AG09309 (cell line): ENCODE measurements at places on chromosomes 4 and X.

GRCh38 chr4:156779042-156779441 lies 192.6 kb downstream of the PDGFC start:
- DNase-seq, result no peak

GRCh38 chrX:119288890-119289393 lies 52.9 kb downstream of the PGRMC1 start:
- no peak for DNase-seq

GRCh38 chr4:80710748-80711451 lies 319.6 kb upstream of the BMP3 start:
- no peak for DNase-seq

- no peak for DNase-seq
Observed at GRCh38 chr4:10893395-10893794, 208.8 kb upstream of the CLNK start.

- DNase-seq, result no peak
Observed at GRCh38 chrX:17842769-17843525, 18.2 kb downstream of the RAI2 start.

GRCh38 chr4:128161138-128161537 lies 100.0 kb downstream of the LARP1B start:
- DNase-seq, result no peak

GRCh38 chr4:33709247-33709646 lies 2535.1 kb downstream of the ARAP2 start:
- peak; percentile 49 for DNase-seq

- no peak for DNase-seq
Observed at GRCh38 chrX:56792270-56793111, 63.4 kb downstream of the NBDY start.

GRCh38 chr4:183154701-183155391 lies 55.8 kb downstream of the WWC2 start:
- no peak for DNase-seq

DNA sequence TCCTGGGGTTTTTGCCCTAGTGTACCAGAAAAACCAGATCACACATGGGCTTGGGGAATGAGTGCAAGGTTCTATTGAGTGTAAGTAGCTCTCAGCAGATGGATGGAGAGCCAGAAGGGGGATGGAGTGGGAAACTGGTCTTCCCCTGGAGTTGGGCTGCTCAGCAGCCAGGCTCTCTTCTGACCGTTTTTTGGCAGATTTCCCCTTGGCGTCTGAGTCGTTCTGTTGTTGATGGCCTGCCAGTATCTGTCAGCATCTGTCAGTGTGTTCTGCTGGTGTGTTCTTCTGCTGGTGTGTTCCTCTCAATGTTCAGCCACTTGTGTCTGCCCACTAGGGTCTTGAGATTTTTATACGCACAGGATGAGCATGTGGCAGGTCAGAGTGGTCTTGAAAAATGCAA lies 633.9 kb upstream of the CPEB2 start:
- DNase-seq, result no peak

GRCh38 chr4:150176547-150176946 lies 98.3 kb downstream of the DCLK2 start:
- DNase-seq, result peak; percentile 86

GRCh38 chr4:150310159-150310895 lies 232.1 kb downstream of the DCLK2 start:
- no peak for DNase-seq

DNA sequence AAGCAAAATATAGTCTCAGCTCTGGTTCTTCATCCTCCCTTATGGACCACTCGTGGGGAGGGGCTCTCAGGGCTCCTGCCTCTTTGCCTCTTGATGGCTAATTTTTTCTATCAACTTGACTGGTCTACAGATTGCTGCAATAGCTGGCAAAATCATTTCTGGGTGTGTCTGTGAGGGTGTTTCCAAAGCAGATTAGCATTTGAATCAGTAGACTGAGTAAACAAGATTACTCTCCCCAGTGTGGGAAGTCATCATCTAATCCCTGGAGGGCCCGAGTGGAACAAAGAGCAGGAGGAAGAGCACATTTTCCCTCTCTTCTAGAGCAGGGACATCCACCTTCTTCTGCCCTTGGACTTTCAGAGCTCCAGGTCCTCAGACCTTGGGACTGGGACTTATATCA lies 153.5 kb downstream of the STK32B start:
- no peak for DNase-seq

DNA sequence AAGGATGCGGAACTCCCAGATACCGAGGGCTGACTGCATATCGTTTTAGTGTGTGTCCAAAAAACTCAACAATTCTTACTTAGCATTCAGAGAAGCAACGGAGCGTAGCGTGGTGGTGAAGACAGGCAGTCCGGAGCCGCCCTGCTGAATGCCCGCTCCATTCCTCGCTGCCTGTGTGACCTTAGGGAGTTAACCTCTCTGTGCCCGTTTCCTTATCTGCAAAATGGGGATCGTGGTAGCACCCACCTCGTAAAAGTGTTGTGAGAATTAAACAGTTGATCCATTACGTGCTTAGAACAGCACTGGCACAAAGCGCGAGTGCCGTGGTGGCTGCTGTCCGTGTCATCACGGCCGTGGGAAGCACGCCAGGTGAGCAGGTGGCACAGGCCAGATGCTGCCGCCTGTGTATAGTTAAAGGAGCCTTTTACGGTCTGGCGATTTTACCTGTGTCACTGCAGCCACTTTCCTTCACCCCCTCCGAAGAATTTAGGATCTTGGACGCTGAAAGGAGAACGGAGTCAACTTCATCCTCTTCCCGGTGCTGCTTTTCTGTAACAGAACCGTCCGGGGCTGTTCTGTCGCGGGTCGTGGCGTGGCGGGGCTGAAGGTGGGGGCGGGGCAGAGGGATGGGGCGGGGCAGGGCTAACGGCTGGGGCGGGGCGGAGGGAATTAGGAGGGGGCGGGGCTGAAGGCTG lies 885 bp downstream of the CCDC110 start:
- DNase-seq, result no peak

DNA sequence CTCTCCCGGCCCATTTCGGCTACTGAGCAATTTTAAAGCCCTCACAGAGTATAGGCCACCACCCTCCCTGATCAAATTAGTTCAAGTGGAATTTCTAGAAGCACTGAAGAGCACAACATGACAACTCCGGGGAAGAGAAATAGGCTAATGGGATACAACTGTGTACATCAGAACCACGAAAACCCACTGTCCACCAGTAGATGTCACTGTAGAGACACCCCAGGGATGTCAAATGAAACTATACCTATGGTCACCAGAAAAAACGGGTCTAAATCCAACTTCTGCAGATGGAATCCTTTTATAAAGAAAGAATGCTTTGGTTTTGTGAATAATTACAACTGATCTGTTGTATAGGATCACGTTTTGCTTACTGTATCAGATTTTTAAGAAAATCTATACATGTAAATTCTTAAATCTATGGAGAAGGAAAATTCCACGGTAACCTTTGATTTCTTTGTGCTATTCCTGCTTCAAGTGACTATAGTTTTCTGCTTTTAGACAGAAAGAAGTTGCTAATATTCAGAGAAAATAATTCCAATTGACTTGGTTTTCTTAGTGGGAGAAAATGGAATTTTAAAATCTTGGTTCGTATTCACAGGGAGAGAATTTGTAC lies 29.5 kb upstream of the MAP3K15 start:
- DNase-seq, result peak; percentile 20

DNA sequence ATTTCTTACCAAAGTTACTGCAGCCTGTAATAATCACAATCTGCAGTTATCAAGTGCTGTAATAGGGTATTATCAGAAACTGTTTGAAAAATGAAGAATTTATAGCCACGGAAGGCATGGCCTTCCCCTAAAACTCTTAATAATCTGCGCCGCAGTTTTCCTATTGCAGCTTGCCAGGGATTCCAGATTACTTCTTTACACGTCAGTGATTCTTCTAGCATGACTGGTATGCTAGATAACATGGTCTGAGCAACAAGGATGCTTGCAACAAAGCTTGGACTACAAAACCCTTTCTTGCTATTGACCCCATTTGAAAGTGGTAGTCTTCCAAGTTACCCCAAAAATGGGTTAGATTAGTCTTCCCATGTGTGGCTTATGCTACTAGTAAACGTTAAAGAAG lies 47.2 kb upstream of the GK2 start:
- DNase-seq, result no peak

- no peak for DNase-seq
Observed at GRCh38 chrX:25108481-25108880, 92.7 kb upstream of the ARX start.

DNA sequence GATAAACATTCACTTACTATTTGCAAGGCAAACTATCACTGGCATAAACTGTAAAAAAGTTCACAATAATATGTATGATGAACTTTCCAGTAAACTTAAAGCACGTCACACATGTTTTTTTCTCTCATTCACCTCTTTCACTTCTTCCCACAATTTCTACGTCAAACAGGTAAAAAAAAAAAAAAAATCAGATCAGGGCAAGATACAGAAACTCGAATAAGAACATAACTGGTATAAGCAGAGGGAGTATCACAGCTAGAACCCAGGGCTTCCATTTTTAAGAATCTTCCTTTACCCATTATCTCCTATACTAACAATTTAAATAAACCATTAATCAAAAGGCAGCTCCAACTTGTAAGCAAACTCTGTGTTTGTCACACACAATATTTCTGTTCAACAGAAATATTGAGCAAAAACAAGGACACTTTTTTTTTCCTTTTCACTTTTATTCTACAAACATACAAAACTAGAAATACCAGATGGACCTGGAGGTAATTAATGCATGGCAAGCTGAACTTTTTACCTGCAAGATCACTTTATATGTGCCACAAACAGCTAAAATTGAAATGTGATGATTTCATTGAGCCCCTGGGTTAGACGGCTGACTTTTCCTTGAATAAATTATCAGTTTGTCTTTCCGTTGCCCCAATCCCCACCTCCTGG lies 47.5 kb upstream of the NSUN7 start:
- DNase-seq, result no peak

GRCh38 chrX:72408885-72409284 lies 103.2 kb upstream of the CITED1 start:
- no peak for DNase-seq

GRCh38 chr4:140094438-140095420 lies 59.3 kb downstream of the MAML3 start:
- DNase-seq, result no peak

- DNase-seq, result no peak
Observed at GRCh38 chr4:31261632-31262031, 541.5 kb downstream of the PCDH7 start.

DNA sequence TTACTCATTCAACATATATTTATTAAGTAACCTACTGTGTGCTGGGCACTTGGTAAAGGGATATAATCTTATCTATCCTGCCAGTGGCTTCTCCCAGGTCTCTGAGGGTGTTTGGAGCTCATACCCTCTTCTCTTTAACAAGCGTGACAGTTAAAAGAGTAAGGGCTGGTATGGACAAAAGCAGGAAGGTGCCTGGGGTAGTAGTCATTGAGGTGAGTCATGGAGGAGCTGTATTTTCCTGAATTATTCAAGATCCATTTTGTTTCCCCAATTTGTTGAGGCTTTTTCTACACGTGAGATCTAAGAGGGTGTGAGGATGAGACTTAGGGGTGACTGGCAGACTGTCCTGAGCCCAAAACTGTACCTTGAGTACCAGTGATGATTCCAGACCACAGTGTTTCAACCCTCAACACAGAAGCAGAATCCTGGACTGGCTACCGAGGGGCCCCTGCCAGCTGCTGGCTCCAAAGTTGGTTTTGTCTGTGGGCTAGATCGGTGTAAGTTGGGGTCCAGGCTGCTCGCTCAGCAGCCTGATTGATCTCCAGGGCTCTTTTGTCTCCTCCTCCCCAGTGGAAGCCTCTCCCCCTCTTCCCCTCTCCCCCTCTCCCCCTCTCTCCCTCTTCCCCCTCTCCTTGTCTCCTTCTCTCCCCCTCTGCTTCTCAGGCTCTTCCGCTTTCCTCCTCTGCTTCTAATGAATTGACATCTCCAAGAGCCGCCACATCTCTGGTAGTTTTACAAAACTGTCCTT lies at the start of gene DRP2:
DRP2 (plus strand) TSS at position 671 of the 748 bp plus-strand sequence. CDS start 11,862 bp downstream, outside the sequence.
- DNase-seq, result no peak

DNA sequence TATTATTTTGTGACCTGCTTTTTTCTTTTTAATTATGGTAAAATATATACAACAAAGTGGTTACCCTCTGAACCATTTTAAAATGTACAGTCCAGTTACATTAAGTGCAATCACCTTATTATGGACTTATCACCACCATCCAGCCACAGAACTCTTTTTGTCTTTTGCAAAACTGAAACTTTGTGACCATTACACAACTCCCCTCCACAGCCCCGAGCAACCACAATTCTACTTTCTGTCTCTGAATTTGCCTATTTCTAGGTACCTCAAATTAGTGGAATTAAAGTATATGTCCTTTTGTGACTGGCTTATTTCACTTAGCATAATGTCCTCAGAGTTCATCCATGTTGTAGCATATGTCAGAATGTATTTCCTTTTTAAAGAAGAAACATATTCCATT lies 39.3 kb upstream of the WWC2 start:
- DNase-seq, result no peak

GRCh38 chr4:118036336-118036735 lies 2.0 kb downstream of the NDST3 start:
- no peak for DNase-seq

DNA sequence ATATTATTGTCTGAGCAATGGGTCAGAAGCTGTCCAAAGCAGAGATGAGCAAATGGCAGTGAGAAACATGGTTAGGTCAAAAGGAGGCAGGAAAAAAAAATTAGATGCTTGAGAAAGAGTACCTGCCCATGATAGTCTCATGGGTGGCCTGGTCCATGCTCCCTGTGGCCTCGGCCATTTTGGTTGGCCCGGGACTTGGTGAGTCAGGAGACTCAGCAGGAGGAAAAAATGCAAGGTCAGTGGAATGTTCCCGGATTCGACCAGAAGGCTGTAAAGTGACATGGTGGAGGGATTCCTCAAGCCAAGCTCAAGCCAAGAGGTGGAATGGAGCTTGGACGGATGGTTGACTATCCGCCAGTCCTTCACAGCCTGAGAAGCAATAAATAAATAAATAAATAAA lies 236.7 kb downstream of the ASMT start:
- DNase-seq, result no peak

DNA sequence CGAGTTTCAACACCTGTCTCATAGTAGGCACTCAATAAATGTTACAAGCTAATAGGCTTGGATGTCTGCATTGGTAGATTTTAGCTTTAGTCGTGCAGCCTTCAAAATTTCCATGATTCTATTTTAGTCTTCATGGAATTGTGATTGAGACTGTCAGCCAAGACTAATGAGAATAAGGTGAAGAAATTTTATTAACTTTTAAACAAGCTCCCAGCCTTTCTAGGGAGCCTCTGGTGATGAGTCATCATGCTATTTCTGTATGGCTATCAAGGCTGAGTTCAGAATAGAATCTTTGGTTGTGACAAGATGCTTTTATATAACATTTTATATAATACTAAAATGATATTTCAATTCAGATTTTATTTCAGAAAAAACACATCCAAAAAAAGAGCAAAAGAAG lies 685.8 kb downstream of the GABRG1 start:
- no peak for DNase-seq

DNA sequence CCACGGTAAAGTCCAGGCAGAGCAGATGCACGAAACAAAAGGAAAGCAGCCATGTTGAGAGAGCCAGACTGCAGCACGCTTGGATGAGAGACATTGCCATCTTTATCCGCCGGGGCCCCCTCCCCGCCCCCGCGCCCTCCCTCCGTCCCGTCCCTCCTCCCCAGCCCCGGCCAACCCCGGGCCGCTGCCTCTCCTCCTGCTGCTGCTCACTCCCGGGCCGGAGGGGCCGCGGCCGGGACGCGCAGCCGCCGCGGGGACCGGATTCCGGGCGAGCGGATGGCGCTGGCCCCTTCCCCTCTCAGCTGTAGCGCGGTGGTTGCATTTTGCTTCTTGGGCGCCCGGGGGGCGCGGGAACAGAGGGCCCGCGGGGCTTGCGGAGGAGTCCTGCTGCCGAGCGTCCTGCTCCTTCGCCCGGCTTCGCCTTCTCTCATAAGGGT lies 542 bp downstream of the RNF150 start:
- DNase-seq, result no peak

- no peak for DNase-seq
Observed at GRCh38 chrX:69387567-69388487, 116.3 kb upstream of the NALF2 start.

GRCh38 chr4:53119680-53120079 lies 246.2 kb downstream of the SCFD2 start:
- DNase-seq, result peak; percentile 49
